K562 (cell line): ENCODE measurements at places on chromosomes 11 and 22. TPM values are rescaled to one million over a fixed set of nuclear protein-coding genes. Genes with fewer than 3 reads are reported as not detected.

Gene SLC15A3
- 0.27 and 0.45 TPM in 2 replicates for total RNA-seq

Gene HORMAD2
- not detected in 2 replicates for total RNA-seq

Gene PGA5
- not detected in 2 replicates for total RNA-seq

Gene SGSM1
- not detected in 2 replicates for total RNA-seq

Gene OR8D1
- not detected in 2 replicates for total RNA-seq

- H3K4me3 ChIP-seq = no peak overlapping the region
- DNase-seq = no peak
- no peaks in the 10 kb centered on the region for H3K27me3 ChIP-seq
- H3K4me1 ChIP-seq = no peaks in the 10 kb centered on the region
Measured at GRCh38 chr22:47000888-47001287, 238.4 kb downstream of the TBC1D22A start.

GRCh38 chr11:57476047-57476756, 15.9 kb downstream of the RTN4RL2 start:
- no peak overlapping the region for H3K27ac ChIP-seq
- no peaks in the 10 kb centered on the region for H3K27me3 ChIP-seq
- H3K36me3 ChIP-seq = peaks cover 3% of the 10 kb centered on the region; the same call in 1 of the 3 replicates
- no peak overlapping the region for H3K4me3 ChIP-seq

DNA sequence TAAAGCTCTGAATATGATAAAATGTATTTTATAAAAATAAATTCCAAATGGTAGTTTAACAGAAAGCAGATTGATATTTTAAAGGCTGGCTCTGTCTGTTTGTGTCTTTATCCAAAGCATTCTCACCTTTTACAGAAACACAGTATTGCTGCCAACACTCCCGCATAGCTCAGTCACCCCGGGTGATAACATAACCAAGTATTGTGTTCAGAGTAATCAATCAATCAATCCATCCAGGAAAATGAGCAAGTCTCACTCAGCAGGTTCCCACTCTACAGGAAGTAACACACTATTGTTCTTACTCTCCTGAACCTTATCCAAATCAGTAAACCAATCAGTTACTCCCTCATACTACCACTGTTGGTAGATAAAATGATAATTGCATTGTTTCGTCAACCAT, 203.4 kb downstream of the LRRC4C start:
- H3K27me3 ChIP-seq = no peaks in the 10 kb centered on the region
- no peak for DNase-seq
- H3K27ac ChIP-seq = no peak overlapping the region
- H3K4me1 ChIP-seq = no peaks in the 10 kb centered on the region

- no peaks in the 10 kb centered on the region for H3K27me3 ChIP-seq
- no peak overlapping the region for H3K27ac ChIP-seq
- H3K4me1 ChIP-seq = no peaks in the 10 kb centered on the region
- H3K4me3 ChIP-seq = no peak overlapping the region
Measured at GRCh38 chr11:87421422-87421821, 383.7 kb downstream of the TMEM135 start.

DNA sequence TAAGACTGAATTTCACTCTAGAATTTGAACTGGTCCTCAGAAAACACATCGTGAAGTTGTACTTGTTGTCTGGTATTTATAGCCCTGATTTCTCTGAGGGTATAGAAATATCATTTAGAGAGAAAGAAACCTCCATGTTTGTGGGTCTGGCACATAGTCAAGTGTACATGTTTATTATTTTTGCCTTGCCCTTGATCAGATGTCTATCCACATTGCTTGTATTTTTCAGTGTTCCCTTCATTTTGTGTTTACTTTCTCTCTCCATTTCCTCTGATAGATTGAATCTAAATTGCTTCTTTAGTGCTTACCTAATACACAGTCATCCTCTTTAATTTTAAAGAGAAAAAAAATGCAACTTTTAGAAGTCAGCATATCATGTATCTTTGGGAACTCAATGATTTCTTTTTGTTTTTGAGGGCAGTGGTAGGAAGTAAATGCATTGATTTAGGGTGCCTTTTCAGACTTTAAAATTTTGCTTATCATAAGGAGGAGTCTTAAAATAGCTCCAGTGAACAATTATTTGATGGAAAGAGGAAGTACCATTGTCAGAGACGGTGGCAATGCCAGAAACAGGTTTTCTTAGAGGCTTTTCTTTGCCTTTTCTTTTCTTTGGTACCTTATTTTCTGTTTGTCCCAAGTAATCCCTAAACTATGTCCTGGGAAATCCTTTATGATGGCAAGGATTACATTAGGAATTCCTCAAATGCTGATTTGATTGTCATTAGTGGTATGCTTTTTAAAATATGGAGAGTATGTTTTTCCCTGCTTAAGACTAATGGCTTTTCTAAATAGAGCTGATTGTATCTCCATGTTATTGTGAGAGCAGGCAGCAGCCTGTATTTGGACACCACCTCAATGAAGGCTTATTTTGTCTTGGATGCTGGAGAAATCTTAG, 29.8 kb upstream of the TECTA start:
- no peak overlapping the region for H3K4me3 ChIP-seq
- no peaks in the 10 kb centered on the region for H3K4me1 ChIP-seq
- H3K27me3 ChIP-seq = no peaks in the 10 kb centered on the region
- no peak for DNase-seq
- no peaks in the 10 kb centered on the region for H3K36me3 ChIP-seq

DNA sequence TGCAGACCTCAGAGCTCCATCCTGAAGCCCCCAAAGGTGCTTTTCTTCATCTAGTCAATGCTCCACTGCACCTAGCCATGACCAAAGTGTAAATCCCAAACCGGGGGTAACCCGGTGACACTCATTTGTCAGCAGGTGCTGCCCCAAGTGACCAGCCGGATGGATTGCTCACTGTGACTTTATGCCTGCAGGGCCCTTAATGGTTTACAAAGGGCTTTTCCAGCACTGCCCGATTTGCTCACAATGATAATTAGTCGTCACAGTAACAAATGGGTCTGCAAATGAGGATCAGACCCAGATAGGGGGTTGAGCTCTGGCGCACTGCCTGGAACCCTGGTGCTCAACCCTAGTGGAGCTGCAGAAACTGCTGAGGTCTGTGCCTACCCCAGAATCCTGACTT, 45.7 kb upstream of the CD5 start:
- no peak overlapping the region for H3K27ac ChIP-seq
- no peaks in the 10 kb centered on the region for H3K4me1 ChIP-seq
- H3K4me3 ChIP-seq = no peak overlapping the region

- no peak for DNase-seq
- no peaks in the 10 kb centered on the region for H3K27me3 ChIP-seq
- H3K36me3 ChIP-seq = no peaks in the 10 kb centered on the region
- H3K27ac ChIP-seq = no peak overlapping the region
Measured at GRCh38 chr11:7081441-7081840, 7.4 kb upstream of the RBMXL2 start.

DNA sequence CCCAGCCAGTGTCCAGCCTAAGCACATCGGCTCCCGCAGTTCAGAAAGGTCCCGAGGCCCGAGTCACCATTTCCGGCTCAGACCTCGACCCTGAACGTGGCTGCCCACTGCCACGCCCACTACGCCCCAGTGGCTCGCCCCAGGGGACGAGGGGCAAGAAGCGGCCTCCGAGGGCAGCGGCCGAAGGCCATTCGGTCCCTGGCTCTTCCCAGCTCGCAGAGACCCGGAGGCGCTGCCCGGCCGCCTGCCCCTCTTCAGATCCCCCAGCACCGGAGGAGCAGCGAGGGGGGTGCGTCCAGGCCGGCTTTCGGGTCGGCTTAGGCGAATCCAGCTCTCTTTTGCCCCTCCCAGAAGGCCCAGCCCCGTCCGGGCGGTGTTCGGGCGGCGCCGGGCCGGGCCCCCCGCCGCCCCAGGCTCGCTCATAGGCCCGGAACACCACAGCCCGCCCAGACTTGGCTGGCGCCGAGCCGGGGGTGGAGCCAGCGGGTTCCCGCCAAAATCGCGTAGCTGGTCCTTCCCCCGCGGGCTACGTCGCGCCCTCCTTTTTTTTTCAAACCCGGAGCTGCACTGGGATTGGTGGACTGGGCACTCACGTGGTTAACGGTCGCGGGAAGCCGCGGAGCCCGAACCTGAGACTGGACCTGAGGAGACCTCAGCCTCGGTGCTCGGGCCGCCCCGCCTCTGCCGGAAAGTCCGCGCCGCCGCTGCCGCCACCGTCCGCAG, at the start of gene WEE1:
TSS of gene WEE1 (plus strand) at position 619 of the 723 bp plus-strand sequence. CDS start 264 bp downstream, outside the sequence.
- peaks cover 33% of the 10 kb centered on the region for H3K36me3 ChIP-seq
- DNase-seq = peak; percentile 98
- H3K27me3 ChIP-seq = no peaks in the 10 kb centered on the region
- peaks cover 33% of the 10 kb centered on the region for H3K4me1 ChIP-seq
- H3K27ac ChIP-seq = peak within 1 kb of the TSS; percentile 98
- peak within 1 kb of the TSS; percentile 92 for H3K4me3 ChIP-seq

- DNase-seq = peak; percentile 76
- no peak within 1 kb of the TSS for H3K27ac ChIP-seq
- H3K36me3 ChIP-seq = no peaks in the 10 kb centered on the region
- peak within 1 kb of the TSS; percentile 26 for H3K4me3 ChIP-seq
Measured at GRCh38 chr22:17121233-17122195, at the start of gene TMEM121B. Gene TMEM121B, minus strand, starts transcription at chr22:17121360. Its CDS starts 233 bp downstream, at chr22:17121127.

DNA sequence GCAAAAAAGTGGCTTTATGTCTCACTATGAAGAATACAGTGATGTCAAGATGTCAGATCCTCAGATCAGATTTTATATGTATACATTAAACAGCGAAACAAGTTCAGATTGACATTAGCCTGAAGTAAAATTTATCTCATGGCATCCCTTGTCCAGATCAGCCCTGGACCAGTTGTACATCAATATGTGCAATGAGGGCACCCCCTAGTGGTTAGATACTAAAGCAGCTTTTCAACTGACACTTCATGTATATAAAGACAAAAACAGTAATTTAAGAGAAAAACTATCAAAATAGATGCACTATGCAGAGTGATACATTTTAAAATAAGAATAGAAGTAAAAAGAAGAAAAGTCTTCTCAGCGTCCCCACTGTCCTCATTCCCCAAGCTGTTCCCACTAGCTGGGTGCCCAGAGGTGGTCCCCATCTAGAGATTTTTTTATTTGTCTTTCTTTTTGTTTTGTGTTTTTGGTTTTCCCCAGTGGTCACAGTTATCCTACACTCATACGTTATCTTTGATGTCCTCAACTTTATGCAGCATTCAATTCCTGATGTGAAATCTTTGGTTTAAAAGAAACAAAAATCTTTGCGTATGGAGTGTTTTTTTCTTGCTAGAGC, 2193.4 kb upstream of the RAG2 start:
- no peak overlapping the region for H3K4me3 ChIP-seq
- DNase-seq = peak; percentile 77
- H3K36me3 ChIP-seq = no peaks in the 10 kb centered on the region
- no peaks in the 10 kb centered on the region for H3K4me1 ChIP-seq
- H3K27ac ChIP-seq = no peak overlapping the region

GRCh38 chr11:119590651-119591351, 138.2 kb downstream of the NECTIN1 start:
- no peaks in the 10 kb centered on the region for H3K36me3 ChIP-seq
- H3K4me3 ChIP-seq = no peak overlapping the region
- DNase-seq = no peak

DNA sequence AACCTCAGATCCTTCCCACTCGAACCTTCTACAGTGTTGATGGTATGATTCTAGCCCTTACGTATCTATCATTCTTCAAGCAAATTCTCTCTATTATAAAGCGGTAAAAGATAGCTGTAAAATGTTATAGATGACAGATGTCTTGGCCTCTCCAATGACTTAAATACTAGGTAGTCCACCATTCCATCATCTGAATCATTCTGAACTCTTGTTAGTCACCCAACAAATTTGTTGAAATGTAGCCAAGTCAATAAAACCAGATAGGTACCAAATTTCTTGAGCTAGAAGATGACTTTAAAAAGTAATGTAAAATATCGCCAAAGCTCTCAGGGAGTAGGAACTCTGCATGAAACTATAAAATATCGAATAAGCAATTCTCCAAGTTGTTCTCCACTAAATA, 32.6 kb upstream of the PICALM start:
- no peak overlapping the region for H3K4me3 ChIP-seq
- peaks cover 3% of the 10 kb centered on the region; the same call in 1 of the 2 replicates for H3K4me1 ChIP-seq
- DNase-seq = no peak
- no peaks in the 10 kb centered on the region for H3K36me3 ChIP-seq
- no peaks in the 10 kb centered on the region for H3K27me3 ChIP-seq
- H3K27ac ChIP-seq = no peak overlapping the region
